ENCODE measurements at places on chromosomes 11 and 22. TPM values are rescaled to one million over a fixed set of nuclear protein-coding genes. Genes with fewer than 3 reads are reported as not detected.

Gene APOC3
- total RNA-seq, result not detected

GRCh38 chr11:1760351-1761109 lies 3.2 kb downstream of the CTSD start:
- peaks cover 6% of the 10 kb centered on the region for H3K36me3 ChIP-seq
- no peaks in the 10 kb centered on the region for H3K27me3 ChIP-seq
- no peak overlapping the region for H3K4me3 ChIP-seq
- H3K4me1 ChIP-seq, result peaks cover 76% of the 10 kb centered on the region
- no peak for DNase-seq

Gene TSSK2
- not detected for total RNA-seq

DNA sequence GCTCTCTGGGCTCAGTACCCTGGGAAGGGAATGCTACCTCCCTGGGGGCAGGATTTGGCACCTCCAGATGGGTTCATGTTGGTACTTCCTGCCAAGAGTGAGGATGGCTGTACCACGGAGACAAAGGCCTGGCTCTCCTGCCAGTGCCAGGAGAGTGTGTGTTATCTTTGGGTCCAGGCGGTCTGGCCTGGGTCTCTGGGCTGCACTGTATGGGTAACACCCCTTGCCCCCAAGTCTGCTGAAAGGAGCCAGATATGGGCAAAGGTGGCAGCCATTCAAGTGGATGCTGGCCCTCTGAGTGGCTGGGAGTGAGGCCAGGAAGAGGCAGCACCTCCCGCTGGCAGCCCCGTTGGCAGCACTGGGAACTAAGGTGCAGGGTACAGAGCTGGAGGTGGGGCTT lies 91.5 kb downstream of the NECTIN1 start:
- no peak overlapping the region for H3K4me3 ChIP-seq
- no peak overlapping the region for H3K27ac ChIP-seq
- no peaks in the 10 kb centered on the region for H3K36me3 ChIP-seq
- no peaks in the 10 kb centered on the region for H3K27me3 ChIP-seq
- no peaks in the 10 kb centered on the region for H3K4me1 ChIP-seq
- no peak for DNase-seq

Gene C22orf31
- not detected for total RNA-seq

Gene GAL3ST3
- not detected for total RNA-seq

DNA sequence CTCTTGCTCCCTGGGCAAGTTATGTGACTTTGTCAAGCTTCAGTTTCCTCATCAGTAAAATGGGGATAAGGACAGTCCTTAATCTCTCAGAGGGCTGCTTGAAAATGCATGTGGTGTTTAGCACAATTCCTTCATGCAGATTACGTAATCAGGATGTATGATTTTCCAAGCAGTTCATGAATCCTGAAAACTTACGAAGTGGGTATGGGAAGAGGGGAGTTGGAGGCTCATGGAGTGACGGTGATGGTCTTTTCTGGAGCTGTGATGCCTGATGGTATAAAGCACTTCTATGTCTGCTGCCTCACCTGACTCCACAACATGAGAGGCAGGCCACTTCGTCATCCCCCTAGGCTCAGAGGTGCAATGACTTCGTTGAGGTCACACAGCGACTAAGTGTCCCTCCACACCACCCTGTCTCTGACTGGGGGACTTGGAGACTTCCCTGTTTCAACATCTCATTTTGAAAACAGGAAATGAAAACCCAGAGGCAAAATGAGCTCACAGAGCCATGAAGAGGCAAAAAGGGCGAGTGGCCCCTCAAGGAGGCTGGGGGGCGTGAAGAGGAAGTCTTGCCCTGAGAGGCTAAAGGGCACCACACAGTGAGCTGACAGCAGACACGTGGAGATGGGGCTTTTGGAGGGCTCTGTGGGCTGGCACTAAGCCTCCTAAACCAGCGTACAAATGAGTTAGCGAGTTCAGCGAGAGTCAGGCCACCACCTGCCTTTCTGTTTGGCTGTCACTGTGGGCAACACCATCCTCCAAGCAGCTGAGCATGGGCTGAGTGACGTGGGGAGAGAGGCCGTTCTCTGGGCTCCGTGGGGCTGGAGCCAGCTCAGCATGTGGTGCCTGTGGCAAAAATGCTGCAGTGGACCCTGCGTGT lies 10.1 kb downstream of the MCM5 start:
- H3K4me1 ChIP-seq, result no peaks in the 10 kb centered on the region
- no peak overlapping the region for H3K4me3 ChIP-seq
- no peaks in the 10 kb centered on the region for H3K27me3 ChIP-seq
- no peak overlapping the region for H3K27ac ChIP-seq
- peak; percentile 38 for DNase-seq
- peaks cover 87% of the 10 kb centered on the region for H3K36me3 ChIP-seq

DNA sequence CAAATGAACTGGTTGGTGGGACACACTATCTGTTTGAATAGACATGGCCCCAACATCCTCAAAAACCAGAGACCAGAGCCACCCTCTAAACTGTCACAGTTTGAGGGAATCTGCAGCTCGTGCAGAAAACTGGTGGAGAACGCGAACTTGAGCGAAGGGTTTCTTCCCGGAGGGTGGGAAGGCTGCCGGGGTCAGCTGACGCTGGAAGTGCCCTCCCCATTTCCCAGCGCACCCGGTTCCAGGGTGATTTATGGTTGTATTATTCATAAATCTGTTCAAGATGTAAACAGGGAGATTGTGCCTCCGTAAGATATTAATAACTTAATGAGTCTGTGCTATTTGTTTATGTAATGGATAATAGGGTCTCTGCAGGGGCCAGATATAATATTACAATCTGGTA lies 1396.7 kb downstream of the BRD1 start:
- no peak overlapping the region for H3K4me3 ChIP-seq
- no peaks in the 10 kb centered on the region for H3K27me3 ChIP-seq
- DNase-seq, result no peak
- H3K4me1 ChIP-seq, result no peaks in the 10 kb centered on the region

Gene RIBC2
- 0.67 TPM for total RNA-seq

Gene APOL5
- not detected for total RNA-seq
